ENCODE measurements at places on chromosomes 3 and 15.

GRCh38 chr15:86852741-86853140 lies 773.1 kb downstream of the AGBL1 start:
- DNase-seq, result no peak

DNA sequence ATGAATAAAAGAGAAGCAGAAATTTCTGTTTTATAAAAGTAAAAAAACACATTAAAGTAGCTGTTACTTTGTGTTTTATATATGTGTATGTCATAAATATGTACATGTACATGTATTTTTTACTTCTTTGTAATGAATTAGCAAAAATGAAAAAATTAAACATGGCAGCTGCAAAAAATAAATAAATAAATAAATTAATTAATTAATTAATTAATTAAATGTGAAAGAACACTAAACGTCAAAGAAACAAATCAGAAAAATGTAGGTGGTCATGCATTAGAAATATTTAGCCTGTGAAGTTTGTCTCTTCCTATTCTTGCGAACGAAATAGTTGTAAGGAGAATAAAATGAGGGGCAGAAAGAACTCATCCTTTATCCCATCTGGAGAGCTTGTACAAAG lies 357.0 kb downstream of the ZIC4 start:
- DNase-seq, result no peak

DNA sequence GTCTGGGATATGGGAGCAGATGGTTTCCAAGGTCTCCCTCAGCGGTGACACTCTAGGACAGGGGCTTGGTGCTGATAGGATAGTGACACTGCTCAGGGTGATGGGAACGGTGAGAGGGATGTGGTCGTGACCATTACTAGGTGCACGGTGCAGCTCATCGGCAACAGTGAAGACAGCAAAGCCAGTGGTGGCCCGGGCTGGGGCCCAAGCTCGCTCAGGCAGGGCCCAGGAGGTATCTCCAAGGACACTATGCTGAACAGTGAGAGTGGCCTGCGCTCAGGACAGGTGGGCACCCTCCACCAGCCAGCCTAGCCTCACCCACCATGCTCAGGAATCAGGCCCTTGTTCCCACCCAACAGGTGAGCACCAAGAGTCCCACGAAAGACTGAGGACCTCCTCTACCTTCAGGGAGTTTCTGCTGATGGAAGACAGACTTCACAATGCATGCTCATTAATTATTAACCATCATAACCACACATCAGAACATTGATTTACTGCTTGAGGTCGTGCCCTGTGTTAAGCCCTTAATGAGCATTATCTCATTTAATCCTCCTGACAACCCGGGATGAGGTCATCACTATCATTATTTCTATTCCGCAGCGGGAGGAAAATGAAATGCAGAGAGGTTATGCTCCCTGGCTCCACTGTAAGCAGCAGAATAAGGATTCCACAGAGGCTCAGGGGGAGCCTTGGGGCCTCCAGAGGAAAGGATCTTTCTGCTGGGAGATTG lies 269.4 kb downstream of the UACA start:
- peak; percentile 42 for DNase-seq

GRCh38 chr15:57158997-57159668 lies 217.2 kb upstream of the CGNL1 start:
- DNase-seq, result peak; percentile 43

DNA sequence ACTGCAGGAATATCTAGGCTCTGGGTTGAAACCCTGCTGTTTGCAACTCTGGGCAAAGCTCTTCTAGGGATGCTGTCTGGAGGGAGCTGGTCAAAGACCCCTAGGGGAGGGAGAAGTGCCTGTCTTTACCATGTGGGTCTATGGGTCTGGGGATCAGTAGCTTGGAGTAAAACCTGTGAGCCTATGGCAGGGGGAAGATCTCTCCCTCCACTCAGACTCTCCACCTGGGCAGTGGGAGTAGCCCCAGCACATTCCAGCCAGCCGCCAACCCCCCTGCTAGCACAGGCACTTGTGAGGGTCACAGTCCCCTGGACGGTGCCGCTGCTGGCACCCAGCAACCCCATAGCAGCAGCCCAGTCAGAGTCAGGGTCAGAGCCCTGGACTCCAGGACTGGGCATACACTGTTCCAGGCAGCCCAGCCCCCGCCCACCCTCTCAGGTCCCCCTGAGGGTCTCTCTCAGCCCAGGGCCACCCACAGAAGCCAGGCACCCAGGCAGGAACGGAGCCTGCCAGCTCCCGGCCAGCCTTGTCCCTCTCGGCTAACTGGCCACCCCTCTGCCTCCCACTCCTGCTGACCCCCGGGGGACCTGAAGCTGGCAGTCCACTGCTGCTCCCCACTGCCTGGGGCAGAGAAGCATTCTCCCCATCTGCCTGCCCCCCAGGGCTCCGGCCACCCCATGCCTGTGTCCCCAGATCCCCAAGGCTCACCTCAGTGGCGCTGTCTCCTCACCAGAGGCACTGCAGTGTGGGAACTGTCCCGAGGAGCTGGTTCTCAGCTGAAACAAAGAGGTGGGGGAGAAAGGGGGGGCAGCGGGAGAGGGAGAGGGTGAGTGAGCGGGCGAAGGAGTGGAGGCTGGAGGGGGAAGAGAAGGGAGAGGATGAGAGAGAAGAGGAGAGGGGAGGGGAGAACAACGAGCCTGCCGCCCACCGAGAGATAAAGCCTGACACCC lies 10.8 kb downstream of the GLYCTK start:
- DNase-seq, result no peak

- no peak for DNase-seq
Measured at GRCh38 chr3:69231929-69232440, 109.6 kb upstream of the LMOD3 start.

GRCh38 chr15:98683831-98684230 lies 35.5 kb downstream of the IGF1R start:
- DNase-seq, result no peak
